ENCODE measurements at places on chromosomes 7 and 10.
A peak's percentile ranks its signal among the peaks of the same experiment; 100 is the strongest.

GRCh38 chr7:6056616-6057015, 25.4 kb downstream of the ANKRD61 start:
- no peak for DNase-seq

DNA sequence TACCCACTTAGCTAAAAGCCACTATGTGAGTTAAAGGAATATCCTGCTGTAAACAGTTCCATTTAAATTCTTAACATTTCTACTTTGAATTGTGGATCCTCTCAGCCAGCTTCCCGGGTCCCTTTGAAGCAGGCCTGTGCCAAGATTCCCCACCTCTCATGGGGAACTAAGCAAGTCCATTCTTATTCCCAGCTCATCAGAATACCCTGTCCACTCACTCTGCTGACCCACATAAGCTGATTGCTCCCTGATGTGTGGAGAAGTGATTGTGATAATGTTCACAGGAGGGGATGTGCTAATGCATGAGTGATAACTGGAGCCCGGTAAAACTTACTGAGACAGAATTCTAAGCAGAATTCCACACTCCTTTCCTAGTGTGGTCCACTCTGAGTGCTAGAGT, 709.7 kb downstream of the CNTNAP2 start:
- DNase-seq: no peak

DNA sequence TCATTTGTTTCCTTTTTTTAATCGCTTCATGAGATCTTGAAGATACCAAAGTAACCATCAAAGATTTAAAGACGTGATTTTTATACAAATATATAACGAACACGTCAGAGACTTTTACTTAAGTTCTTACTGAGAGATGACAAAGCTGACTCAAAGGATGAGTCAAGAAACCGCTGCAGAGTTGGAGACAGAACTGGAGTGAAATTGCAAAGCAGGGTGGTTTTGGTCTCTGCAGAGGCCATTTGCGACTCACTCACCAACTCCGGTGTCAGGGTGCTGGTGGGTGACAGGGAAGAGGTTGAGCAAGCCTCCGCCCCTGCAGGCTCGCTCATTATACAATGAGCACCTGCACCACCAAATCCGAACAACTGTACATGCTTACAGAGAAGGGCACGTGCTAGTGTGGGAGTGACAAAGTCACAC, 75.2 kb downstream of the DNAJB6 start:
- peak; percentile 60 for DNase-seq

GRCh38 chr10:48990226-48990625, 50.6 kb upstream of the LRRC18 start:
- DNase-seq: no peak

DNA sequence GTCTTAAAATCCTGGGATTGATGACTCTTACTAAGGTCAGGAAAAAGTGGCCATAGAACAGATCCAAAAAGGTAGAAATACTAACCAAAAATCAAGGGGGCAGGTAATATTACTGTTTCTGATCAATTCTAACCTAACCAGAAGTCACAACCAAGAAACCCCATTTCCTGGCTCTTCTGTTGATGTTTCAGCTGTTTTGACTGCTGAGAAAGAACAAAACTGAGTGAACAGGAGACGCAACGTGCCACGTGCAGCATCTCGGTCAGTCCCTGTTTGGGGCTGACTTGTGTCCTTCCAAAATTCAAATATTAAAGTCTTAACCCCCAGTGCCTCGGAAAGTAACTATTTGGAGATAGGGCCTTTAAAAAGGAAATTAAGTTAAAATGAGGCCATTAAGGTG, 56.8 kb downstream of the JAZF1 start:
- DNase-seq: no peak

DNA sequence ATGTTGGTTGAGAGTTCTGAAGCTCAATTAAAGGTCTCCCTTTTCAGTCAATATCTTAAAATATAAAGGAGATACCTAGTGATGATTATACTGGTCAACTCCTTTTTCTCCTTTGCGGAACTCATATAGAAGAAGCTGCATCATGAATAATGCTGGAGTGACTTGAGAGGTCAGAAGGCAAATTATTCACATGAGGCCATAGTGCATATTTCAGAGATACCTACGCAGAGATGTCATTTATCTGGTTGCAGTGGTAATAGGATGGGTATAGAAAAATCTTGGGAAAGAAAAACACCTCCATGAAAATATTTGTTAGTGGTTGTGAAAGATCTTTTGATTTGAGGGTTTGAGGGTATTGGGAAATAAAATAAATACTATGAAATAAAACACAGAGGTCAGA, 47.7 kb downstream of the NXPH1 start:
- DNase-seq: no peak

DNA sequence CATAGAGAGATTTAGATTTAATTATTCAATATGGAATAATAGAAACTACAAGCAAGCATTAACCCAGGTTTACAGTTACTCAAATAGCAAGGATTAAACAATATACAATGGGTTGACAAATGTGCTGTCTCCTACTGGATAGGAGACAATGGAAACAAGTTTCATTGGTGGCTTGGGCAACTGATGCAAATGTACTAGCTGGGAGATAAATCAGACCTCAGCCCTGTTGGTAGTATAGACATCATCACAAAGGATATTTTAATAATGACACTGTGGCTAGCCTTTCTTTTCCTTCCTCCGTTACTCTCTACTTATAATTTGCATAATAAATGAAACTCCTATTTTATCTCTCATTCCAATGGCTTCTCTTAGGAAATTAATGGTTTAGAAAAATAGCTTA, 96.5 kb upstream of the DKK1 start:
- DNase-seq: no peak

DNA sequence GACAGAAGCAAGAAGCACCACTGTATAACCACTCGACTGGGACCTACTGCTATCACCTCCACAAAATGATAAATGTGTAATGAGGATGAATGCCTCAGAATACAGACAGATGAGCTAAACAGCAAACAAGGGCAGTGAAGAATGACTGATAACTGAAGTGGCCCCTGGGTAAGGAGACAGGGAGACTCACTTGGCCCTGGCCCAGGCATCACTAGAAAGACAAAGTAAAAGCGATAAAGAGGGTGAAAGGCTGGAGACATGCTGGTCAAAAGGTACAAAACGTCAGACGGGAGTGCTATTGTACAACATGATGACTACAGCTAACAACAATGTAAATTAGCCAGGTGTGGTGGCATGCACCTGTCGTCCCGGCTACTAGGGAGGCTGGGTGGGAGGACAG, 27.8 kb upstream of the APBB1IP start:
- DNase-seq: no peak

DNA sequence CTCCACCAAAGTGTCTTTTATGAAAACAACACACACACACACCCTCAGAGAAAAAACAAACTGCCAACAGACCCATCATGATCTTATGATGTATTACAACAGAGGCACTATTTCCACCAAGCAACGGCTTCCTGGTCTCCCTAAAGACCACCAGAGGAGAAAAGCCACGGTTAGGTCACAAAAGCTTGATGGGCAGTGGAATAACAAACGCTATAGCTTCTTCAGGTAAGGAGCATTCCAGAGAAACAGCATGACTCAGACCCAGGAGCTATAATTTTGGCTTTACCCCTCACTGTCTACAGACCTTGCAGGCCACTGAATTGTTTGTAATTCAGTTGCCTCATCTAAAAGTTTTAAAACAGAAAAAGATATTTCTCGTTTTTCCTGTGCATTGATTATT, 105.7 kb upstream of the GPR141 start:
- DNase-seq: no peak

DNA sequence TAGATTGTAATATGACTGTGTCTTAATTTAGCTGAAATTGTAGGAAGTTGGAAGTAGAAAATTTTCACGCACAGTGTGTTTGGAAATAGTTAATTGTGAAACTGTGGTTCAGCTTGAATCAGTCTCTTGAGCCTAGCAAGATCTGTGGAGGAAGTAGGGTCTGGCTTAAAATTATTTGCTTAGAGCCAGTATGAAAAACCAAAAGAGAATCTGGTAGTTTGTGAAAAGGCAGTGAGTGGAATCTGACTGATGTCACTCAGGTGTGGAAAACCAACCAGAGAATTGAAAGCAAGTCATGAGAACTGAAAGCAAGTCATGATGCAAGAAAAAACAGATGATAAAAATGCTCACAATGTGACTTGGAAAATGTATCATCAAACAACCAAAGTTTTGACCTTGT, 11.5 kb downstream of the LIPJ start:
- DNase-seq: no peak

- DNase-seq: no peak
Measured at GRCh38 chr10:75685187-75685586, 253.8 kb downstream of the LRMDA start.

- DNase-seq: no peak
Measured at GRCh38 chr10:74628136-74628535, 198.3 kb upstream of the KAT6B start.
